ENCODE measurements at places on chromosomes 3 and 15.

- peaks cover 27% of the 10 kb centered on the region for H3K36me3 ChIP-seq
- no peaks in the 10 kb centered on the region for H3K27me3 ChIP-seq
- no peak overlapping the region for H3K27ac ChIP-seq
- no peak for DNase-seq
- no peak overlapping the region for H3K4me3 ChIP-seq
- peaks cover 11% of the 10 kb centered on the region for H3K4me1 ChIP-seq
Measured at GRCh38 chr3:53232641-53233377, 23.0 kb downstream of the TKT start.

DNA sequence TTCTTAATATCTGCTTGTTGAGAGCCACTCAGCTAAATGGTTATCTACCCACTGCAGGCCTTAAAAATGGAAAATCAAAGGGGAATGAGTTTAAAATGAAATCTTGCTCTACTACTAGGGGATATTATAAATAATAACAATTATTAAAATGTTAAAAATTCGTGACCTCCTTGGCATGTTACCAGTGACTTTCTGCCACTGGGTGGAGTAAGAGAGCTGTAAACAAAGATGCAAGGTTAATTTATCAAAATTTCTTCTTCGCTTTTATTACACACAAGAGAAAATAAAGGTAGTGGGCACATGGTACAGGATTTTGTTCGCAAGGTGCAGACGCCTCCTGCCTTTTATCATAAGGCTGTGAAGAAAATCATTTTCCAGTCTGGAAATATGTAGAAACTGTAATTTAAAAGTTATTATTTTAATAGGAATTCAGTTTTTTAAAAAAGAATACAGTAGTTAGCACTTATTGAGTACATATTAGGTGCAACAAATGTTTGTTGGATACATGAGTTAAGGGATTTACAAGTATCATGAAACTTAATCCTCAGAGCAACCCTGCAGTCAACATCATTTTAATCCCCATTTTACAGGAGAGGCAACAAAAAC, 272.6 kb downstream of the SUCLG2 start:
- DNase-seq, result no peak
- H3K36me3 ChIP-seq, result peaks cover 5% of the 10 kb centered on the region
- H3K27ac ChIP-seq, result no peak overlapping the region

DNA sequence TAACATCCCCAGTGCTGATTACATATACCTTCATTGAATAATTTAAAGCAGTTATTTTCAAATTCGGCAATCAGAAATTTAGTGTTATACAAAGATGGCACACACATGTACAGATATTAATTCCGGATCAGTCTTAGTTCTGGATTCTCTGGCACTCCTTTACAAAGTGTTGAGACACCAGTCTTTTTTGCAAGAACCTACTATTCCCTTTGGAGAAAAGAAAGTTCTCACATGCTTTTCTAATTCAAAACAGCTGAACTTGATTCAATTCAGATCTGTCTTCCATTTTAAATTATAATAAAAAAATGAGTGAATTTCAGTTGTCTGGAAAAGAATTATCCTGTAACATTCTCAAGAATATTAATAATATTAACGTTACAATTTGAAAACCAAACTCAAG, 20.4 kb downstream of the CCDC191 start:
- H3K27me3 ChIP-seq, result no peaks in the 10 kb centered on the region
- no peaks in the 10 kb centered on the region for H3K36me3 ChIP-seq
- H3K27ac ChIP-seq, result no peak overlapping the region
- H3K4me3 ChIP-seq, result no peak overlapping the region
- no peak for DNase-seq

DNA sequence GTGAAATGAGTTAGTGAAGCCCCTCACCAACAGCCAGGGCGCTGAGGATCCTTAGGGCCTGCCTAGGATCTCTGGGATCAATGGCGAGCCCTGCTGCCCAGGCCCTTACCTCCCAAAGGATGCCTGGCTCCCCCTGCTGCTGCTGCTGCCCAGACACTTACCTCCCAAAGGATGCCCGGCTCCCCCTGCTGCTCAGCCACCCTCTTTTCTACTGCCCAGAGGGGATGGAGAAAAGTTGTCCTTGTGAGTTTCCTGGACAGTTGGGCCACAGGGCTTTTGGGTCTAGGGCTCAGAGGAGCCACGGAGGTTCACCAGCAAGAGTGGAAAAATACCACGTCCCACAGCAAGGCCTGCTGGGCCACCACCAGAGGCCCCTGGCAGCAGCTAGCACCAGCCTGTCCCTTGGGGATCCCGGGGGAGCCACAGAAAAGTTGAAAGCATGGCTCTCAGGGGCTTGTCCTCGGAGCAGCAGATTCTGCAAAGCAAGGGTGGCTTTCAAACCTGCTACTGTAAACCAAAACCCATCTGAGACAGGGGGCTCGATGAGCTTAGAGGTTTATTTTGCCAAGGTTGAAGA, 59.4 kb downstream of the SLC6A6 start:
- H3K36me3 ChIP-seq, result peaks cover 14% of the 10 kb centered on the region
- H3K27me3 ChIP-seq, result no peaks in the 10 kb centered on the region
- no peak overlapping the region for H3K4me3 ChIP-seq
- H3K27ac ChIP-seq, result no peak overlapping the region

DNA sequence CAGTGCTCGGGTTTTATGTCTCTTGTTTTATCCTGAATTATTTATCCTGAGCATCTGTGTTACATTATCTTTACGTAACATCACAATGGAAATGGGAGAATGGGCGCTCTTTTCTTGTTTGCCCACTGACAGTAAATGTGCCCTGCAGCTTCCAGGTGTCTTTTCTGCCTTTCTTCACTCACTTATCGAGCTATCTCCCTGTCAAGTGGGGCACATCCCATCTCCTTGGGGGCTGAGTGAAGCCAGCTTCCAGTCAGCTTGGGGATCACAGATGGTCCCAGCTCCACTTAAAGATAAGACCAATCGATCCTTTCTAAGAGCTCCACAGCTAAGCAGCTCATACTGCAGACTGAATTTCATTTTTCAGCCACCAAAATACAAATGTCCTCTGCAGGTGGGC, 125.8 kb downstream of the KBTBD8 start:
- no peak for DNase-seq
- no peaks in the 10 kb centered on the region for H3K27me3 ChIP-seq
- H3K4me3 ChIP-seq, result no peak overlapping the region
- no peaks in the 10 kb centered on the region for H3K36me3 ChIP-seq

- H3K4me3 ChIP-seq, result no peak overlapping the region
- H3K27me3 ChIP-seq, result peaks cover 15% of the 10 kb centered on the region
- DNase-seq, result peak; percentile 13
- H3K4me1 ChIP-seq, result no peaks in the 10 kb centered on the region
- H3K36me3 ChIP-seq, result no peaks in the 10 kb centered on the region
Measured at GRCh38 chr3:10783360-10784351, 32.4 kb upstream of the SLC6A11 start.

DNA sequence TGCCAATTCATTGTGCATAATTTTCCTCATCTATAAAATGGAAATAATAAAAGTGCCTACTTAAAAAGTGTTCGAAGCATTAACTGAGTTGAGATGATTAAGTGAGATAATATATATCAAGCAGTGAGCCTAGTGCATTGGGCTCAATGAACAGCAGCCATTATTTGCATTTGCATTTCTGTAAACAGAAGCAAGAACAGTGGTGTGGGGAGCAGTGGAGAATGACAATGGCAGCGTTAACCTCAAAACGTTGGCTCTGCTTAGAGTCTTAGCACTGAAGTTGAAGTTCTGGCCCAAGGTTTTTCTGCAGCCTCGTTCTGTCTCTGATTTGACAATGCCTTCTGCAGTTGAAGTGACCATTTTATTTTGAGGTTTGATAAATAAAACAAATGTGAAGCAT, 466.3 kb upstream of the ONECUT1 start:
- H3K4me1 ChIP-seq, result no peaks in the 10 kb centered on the region
- DNase-seq, result no peak
- H3K4me3 ChIP-seq, result no peak overlapping the region
- peaks cover 4% of the 10 kb centered on the region for H3K27me3 ChIP-seq

DNA sequence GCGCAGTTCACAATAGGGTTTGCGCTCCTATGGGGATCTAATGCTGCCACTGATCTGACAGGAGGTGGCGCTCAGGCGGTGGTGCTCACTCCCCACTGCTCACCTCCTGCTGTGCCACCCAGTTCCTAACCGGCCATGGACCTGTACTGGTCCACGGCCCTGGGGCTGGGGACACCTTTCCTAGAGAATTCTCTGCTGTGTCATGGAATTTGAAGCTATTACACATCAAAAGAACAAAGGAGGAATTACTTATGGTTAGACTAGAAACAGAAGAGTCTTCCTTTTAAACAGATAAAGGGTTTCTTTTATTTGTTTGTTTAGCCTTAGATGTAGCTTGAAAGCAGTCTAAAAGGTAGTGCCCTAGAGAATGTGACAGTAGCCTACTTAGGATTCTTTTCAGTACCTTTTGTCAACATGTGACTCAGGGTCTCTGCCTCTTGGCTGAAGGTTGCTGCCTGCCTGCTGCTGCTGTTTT, 50.3 kb downstream of the PAK2 start:
- H3K27ac ChIP-seq, result no peak overlapping the region
- H3K4me1 ChIP-seq, result peaks cover 11% of the 10 kb centered on the region
- peaks cover 56% of the 10 kb centered on the region for H3K36me3 ChIP-seq
- H3K27me3 ChIP-seq, result no peaks in the 10 kb centered on the region
- no peak overlapping the region for H3K4me3 ChIP-seq
- no peak for DNase-seq

DNA sequence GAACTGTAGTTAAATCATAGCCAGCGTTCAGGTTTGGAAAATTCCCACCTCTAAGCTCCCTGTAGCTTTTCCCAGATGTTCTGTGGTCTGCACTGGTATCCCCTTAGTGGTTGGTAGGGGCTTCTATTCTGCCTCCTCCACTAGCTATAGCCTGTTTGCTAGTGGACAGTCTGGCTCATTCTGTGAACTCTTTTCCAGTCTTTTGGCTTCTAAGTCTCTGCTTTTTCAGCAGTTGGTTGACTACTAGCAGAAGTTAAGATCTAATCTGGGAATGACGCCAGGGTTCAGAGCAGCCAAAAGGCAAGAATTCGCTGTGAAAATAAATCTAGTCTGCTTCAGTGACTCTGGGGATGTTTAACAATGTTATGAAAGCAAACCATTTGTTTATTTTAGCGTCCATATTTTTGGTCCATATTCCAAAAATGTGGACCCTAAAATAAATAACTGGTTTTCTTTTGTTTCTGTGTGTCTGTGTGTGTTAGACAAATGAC, 73.7 kb upstream of the WDR72 start:
- no peaks in the 10 kb centered on the region for H3K27me3 ChIP-seq
- H3K36me3 ChIP-seq, result no peaks in the 10 kb centered on the region
- no peak for DNase-seq

DNA sequence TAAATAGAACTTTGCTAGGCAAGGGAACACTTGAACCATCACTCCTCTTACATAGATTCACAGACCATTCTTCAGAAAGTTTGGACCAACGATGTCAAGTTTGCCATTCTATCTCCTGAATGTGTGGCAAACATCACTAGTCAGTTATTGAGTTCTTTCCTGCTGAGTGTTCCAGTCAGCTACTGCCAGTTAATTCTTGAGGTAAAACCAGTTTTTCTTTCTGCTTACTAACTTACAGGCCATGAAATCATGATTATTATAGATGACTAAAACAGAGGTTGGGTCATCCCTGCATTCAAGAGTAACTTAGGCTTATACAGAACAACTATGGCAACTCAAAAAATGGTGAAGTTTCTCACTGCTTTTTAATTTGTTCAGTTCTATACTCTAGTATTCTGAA, 88.2 kb downstream of the AP4E1 start:
- peaks cover 27% of the 10 kb centered on the region for H3K36me3 ChIP-seq
- H3K4me1 ChIP-seq, result no peaks in the 10 kb centered on the region
- no peak overlapping the region for H3K4me3 ChIP-seq
- no peak for DNase-seq
- H3K27me3 ChIP-seq, result no peaks in the 10 kb centered on the region
- no peak overlapping the region for H3K27ac ChIP-seq

DNA sequence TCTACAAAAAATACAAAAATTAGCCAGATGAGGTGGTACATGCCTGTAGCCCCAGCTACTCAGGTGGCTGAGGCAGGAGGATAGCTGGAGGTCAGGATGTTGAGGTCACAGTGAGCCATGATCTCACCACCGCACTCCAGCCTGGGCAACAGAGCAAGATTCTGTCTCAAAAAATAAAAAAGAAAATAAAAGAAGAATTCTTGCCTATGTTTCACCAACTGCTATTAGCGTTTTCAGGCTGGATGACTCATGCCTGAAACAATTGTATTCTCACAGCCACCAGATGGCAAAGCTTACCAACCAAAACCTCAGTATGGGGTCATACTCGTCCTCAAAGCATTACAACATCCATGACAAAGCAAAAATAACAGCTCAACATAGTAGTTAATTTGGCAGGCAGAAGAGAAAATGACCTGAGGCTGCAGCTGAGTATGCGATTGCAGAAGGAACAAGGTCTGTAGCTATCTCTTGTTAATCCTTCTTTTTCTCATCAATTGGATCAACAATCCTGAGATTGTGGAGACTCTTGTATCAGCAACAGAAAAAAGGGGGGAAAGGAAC, 52.2 kb downstream of the TP53BP1 start:
- DNase-seq, result peak; percentile 21
- H3K4me3 ChIP-seq, result peak overlapping the region; percentile 19
- H3K4me1 ChIP-seq, result peaks cover 10% of the 10 kb centered on the region
- peaks cover 11% of the 10 kb centered on the region for H3K36me3 ChIP-seq

DNA sequence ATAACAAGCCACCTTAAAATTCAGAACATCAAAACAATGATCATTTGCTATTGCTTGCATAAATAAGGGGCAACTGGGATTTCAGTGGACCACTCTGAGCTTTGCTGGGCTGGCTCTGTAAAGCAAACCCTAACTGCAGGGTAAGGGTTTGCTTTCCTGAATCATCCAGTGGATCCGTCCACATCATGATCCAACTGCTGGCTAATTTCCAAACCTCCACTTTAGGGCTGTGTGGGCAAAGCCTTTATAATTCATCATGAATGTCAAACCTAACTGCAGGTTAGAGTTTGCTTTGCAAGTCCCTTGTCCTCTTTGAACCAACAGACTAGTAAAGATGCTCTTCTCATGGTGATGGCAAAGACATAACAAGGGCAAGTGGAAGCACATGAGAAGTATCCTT, 76.1 kb downstream of the SYNPR start:
- no peaks in the 10 kb centered on the region for H3K4me1 ChIP-seq
- DNase-seq, result no peak
- H3K36me3 ChIP-seq, result no peaks in the 10 kb centered on the region
- H3K4me3 ChIP-seq, result no peak overlapping the region
- no peak overlapping the region for H3K27ac ChIP-seq

DNA sequence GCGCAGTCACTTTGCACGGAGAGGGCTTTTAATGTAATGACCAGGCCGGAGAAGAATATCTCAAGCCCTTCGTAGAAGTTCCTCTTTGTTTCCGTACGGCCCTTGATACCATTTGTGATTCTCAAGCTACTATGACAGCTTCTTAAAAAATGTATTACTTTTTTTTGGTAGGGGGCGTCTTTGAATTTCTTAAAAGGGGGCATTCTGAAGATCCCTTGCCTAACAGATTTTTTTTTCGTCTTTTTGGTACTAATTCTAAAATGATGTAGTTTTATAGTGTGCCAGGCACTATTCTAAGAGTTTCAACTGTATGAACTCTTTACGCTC, 614.0 kb downstream of the MCTP2 start:
- DNase-seq, result no peak
- H3K4me1 ChIP-seq, result no peaks in the 10 kb centered on the region
- no peaks in the 10 kb centered on the region for H3K36me3 ChIP-seq
- no peak overlapping the region for H3K4me3 ChIP-seq
- no peak overlapping the region for H3K27ac ChIP-seq

Measured in activated T-helper 1 cell treated with anti-CD3 and anti-CD28 coated beads, Interleukin-12 subunit alpha, Interleukin-12 subunit beta, Interleukin-2, Interleukin-4 antibody, amounts not matched to agents 30 ng/mL and 10 ng/mL and 1 ng/mL, durations not matched to agents 14 hours and 24 hours and 36 hours (primary cell).